GM12892 (cell line): ENCODE measurements at places on chromosomes 6 and 20.

GRCh38 chr20:9150679-9151078, 81.8 kb downstream of the PLCB4 start:
- no peak for DNase-seq

- no peak for DNase-seq
Measured at GRCh38 chr6:139539852-139540251, 165.4 kb upstream of the CITED2 start.

GRCh38 chr20:50663095-50663821, 28.1 kb downstream of the RIPOR3 start:
- no peak for DNase-seq

DNA sequence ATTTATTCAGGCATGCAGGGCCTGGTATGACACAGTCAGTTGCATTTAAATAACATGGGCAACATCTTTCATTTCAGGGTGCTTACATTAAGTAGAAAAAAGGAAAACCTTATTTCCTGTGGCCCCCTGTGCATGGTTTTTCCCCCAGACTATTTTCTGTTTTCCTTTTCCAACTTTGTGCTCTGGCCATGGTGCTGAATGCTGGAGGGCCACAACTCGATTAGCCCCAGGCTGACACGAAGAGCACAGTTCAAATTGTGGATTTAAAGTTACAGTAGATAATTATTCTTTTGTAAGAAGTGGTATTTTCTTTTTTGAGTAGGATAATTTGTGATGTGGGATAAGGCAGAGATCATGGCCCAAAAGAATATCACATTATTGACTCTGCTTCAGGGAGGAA, 332.0 kb downstream of the HAO1 start:
- no peak for DNase-seq

DNA sequence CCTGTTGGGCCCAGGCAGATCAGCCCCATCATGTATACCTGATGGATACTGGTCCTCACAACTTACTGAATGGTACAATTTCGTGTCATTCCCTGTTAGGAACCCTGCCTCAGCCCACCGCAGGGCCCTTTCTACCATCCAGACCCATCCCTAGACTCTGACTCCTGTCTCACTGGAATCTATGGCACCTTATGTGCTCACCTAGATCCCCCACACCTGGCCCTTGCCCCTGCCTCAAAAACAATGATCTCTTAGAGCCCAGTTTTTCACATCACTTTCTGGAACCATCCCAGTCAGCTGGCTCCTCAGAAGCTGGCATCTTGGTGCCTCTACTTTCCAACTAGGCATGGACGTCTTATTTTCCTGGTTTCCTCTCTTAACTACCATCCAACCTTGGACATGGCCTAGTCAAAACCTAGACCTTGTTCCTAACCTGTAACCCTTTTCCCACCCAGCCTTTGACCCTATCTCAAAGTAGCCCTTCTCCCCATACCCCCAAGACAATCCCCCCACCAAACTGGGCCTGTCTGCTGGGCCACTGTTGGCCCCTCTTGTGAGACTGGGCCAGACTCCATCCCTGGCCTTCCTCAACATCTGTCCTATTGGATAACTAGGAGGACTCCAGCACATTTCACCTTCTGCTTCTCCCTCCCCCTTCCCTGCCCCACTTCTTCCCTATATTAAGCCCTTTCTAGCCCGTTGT, 981 bp downstream of the HM13 start:
- no peak for DNase-seq

- DNase-seq = no peak
Measured at GRCh38 chr6:137904822-137905617, 38.0 kb downstream of the TNFAIP3 start.

GRCh38 chr6:31122791-31123706, 2.8 kb upstream of the CDSN start:
- no peak for DNase-seq

DNA sequence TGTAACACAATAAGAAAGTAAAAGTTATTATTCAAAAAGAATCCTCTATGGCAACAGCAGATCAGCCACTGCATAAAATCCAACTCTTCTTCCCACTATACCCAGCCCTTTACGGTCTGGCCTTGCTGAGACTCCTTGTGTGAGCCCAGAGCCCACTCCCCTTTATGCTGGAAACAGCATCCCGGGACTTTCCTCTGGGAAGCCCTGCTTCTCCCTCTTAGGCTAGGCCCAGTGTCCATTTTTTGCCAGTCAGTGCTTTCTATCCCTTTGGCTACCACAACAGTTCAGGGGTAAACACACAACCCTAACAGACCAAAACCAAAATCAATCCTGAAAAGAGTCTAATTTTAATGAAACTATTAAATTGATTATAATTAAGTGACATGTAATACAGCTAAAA, 20.6 kb downstream of the FKBP5 start:
- no peak for DNase-seq

- no peak for DNase-seq
Measured at GRCh38 chr6:14086701-14087100, 30.9 kb upstream of the CD83 start.

DNA sequence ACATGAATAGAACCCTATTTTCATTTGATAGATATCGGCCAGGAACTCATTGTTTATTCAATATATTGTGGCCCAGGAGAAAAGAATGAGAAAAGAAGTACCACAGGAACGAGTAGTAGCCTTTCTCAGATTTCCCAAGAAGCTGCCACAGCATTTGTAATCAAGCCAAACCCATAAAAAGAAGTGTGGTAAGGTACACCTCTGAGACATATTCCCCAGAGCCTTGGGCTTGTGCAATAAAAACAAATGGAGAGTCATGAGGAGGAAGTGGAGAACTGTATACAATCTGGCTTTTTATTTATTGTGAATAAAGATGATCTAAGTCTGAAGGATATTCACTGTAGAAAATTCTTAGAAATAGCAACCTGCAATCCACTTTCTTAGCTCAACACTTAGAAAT, 36.7 kb downstream of the KIF6 start:
- DNase-seq = no peak

DNA sequence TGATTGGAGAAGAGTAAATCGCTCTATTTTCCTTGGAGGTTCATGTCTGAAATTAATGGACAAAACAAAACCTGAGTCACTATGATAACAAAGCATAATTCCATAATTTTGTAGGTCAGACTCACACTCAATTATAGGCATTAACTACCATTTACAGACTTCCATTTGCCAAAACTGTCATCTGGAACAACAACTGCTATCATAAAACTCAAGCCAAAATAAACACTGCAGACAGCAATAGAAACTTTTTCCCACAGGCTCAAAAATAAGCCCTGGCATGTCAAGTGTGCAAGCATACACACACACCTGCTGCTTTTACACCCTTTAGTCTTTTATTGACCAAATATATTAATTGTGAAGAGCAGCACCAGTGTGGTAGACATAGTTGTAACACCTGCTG, 7.1 kb downstream of the MRPS10 start:
- DNase-seq = no peak

DNA sequence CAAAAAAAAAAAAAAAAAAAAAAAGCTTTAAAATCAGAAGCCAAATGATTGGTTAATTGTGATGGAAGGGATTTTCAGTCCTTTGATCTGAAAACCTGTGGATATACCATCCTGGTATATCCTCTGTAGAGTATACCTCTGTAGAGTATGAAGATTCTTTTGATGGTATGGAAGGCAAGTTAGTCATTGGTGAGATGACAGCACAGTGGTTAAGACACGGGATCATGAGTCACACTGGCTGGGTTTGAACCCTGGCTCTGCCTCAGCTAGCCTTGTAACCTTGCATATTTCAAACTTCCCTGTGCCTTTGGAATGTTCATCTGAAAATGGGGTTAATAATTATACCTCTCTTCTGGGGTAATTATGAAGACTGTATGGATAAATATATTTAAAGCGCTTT, 179.3 kb downstream of the CARMIL1 start:
- no peak for DNase-seq

DNA sequence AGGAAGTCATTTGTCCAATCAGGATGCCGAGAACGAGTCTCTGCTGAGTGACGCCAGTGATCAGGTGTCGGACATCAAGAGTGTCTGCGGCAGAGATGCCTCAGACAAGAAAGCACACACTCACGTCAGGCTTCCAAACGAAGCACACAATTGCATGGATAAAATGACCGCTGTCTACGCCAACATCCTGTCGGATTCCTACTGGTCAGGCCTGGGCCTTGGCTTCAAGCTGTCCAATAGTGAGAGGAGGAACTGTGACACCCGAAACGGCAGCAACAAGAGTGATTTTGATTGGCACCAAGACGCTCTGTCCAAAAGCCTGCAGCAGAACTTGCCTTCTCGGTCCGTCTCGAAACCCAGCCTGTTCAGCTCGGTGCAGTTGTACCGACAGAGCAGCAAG, 281.5 kb downstream of the TSHZ2 start:
- no peak for DNase-seq

DNA sequence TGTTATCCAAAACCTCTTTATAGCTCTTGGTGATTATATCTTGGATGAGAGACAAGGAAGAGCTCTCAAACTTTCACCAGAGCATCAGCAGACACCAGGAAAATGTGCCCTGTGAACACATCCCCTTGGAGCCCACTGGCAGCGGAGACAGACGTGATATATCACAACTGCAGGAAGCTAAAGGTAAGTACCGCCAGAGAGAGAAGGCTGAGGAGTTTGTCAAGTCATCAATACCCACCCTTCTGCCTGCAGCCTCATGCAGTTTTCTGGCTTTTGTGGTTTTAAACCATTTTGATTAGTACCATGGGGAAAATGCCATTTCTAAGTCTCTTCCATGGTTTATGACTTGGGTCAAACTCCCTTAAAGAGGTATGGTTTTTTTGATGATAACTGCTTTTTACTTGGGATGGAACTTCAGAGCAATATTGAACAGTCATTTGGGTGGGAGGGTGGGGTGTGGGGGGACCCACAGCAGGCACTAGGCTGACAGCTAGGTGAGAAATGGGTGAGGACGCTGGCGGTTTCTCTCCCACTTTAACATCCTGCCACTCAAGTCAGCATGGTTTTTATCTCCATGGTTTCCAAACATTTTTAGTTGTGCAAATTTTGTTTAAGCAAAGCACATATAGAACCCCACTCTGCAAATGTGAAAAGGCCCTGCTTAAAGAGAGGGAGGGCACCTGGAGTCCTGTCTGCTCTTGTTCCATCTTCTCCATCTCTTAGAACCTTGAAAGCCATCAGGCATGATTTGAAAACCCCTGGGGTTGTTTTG, 108.4 kb downstream of the SCML4 start:
- no peak for DNase-seq

DNA sequence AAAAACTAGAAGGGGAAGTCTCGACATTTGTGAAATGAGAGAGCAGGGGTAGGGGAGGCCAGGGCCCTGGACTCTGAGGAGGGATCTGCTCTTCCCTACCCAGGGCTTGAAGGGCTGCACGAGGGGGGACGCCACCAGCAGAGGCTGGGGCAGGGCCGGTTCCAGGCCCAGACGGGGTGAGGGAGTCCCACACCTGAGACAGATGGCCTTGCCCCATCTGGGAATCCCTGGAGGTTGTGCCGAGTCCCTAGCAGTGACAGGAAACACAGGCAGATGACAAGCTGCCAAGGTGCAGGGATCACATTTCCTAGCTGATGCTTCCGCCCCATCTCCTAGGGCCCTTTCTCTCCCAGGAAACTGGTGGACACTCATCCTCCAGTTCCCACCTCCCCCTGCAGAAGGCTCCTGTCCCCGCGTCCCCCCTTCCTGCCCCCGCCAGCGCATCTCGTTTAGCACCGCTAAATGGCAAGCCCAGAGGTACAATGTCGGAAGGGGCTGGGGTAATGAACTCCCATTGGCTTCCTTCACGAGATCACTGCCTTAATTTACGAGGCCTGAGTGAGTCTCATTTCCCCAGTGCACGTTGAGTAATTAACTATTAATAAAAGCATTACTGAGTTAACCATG, 35.2 kb upstream of the CDH22 start:
- no peak for DNase-seq

DNA sequence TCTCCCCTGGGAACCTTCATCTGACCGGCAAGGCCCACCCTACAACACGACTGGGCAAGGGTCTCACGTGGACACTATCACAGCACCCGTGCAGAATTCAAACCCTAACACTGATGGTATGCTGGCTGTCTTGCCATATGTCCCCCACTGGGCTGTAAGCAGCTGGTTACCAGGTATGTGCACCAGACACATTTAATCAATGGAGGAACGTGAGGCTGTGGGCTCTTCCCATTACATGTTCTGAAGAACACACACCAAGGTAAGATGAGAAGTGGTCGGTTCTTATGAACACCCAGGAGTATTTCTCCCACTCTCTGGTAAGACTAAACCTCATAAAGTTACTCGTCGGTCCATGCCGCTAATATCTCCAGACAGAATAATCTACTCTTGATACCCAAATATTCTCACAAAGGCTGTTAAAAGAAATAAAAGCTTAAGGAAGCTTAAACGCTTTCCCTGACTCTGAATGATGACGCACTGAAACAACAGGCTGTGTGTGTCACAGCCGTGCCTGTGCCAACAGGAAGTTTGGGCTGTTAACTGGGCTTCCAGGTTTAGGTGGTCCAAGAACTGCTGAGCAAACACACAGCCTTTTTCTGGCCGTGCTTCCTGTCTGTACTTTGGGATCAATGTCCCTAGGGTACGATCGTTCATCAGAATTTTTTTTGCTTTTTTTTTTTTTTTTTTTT, 75.3 kb downstream of the SLC23A2 start:
- DNase-seq = no peak

- no peak for DNase-seq
Measured at GRCh38 chr6:1418471-1419191, 29.3 kb downstream of the FOXF2 start.

GRCh38 chr6:89669002-89669401, 30.5 kb upstream of the LYRM2 start:
- no peak for DNase-seq

DNA sequence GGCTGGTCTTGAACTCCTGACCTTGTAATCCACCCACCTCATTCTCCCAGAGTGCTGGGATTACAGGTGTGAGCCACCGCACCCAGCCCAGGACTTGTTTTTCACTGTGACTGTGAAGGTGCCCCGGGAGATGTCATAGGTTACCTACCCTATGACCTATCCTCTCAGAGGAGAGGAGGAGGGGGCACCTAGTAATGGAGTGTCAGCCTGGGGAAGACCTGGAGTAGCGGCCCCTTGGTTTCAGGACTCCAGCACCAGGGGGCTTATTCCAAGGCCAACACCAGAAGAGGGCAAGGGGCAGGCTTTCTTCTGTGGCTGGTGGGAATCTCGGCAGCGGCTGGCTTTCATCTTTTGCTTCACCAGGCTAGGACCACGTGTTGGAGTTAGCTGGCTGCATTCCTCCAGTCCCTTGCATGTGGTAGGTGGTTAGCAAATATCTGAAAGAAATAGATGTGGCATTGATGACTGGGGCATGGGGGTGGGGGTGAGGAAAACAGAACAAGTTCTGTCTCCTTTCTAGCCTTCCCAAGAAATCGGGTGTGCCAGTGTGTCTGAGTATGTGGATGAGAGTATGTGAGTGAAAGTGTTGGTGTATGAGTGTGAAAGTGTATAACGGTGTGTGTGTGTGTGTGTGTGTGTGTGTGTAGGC, 7.9 kb upstream of the ITPR3 start:
- DNase-seq = no peak
